ENCODE measurements at places on chromosomes 7 and 10. TPM values are rescaled to one million over a fixed set of nuclear protein-coding genes. Genes with fewer than 3 reads are reported as not detected.

Gene LRMDA
- 17.6 TPM for total RNA-seq

GRCh38 chr7:148563583-148564274, 26.8 kb upstream of the C7orf33 start:
- H3K4me3 ChIP-seq, result no peak overlapping the region
- DNase-seq, result no peak
- peaks cover 4% of the 10 kb centered on the region for H3K4me1 ChIP-seq
- H3K27ac ChIP-seq, result peak overlapping the region; percentile 69
- no peaks in the 10 kb centered on the region for H3K27me3 ChIP-seq

DNA sequence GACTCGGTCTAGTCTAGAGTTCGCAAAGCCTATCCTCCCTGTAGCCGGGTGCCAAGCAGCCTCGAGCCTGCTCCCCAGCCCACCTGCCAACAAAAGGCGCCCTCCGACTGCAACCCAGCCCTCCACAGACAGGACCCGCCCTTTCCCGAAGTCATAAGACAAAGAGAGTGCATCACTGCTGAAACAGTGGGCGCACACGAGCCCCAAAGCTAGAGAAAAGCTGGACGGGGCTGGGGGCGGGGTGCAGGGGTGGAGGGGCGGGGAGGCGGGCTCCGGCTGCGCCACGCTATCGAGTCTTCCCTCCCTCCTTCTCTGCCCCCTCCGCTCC, 622 bp upstream of the COL1A2 start:
- H3K4me1 ChIP-seq, result peaks cover 12% of the 10 kb centered on the region
- peak overlapping the region; percentile 86 for H3K27ac ChIP-seq
- H3K4me3 ChIP-seq, result peak overlapping the region; percentile 48

GRCh38 chr10:61063034-61063433, 119.0 kb upstream of the RHOBTB1 start:
- no peaks in the 10 kb centered on the region for H3K4me1 ChIP-seq
- no peaks in the 10 kb centered on the region for H3K27me3 ChIP-seq
- no peaks in the 10 kb centered on the region for H3K36me3 ChIP-seq
- H3K4me3 ChIP-seq, result no peak overlapping the region

Gene CLDN4
- 111 TPM for total RNA-seq

- H3K4me1 ChIP-seq, result no peaks in the 10 kb centered on the region
- H3K4me3 ChIP-seq, result no peak overlapping the region
- peak; percentile 66 for DNase-seq
- H3K36me3 ChIP-seq, result no peaks in the 10 kb centered on the region
- H3K27ac ChIP-seq, result no peak overlapping the region
These were observed 53.3 kb upstream of the SAMD8 start for GRCh38 chr10:75058161-75058560.

- H3K36me3 ChIP-seq, result no peaks in the 10 kb centered on the region
- H3K27ac ChIP-seq, result no peak overlapping the region
- H3K4me1 ChIP-seq, result no peaks in the 10 kb centered on the region
- DNase-seq, result peak; percentile 55
- H3K27me3 ChIP-seq, result no peaks in the 10 kb centered on the region
These were observed 39.7 kb upstream of the ENO4 start for GRCh38 chr10:116809483-116810119.

Gene TRPV5
- total RNA-seq, result not detected

Gene STEAP2
- 18.7 TPM for total RNA-seq

GRCh38 chr7:30557245-30557644, 37.4 kb upstream of the GARS1 start:
- no peaks in the 10 kb centered on the region for H3K27me3 ChIP-seq
- H3K4me1 ChIP-seq, result no peaks in the 10 kb centered on the region
- DNase-seq, result no peak
- peaks cover 14% of the 10 kb centered on the region for H3K36me3 ChIP-seq
- no peak overlapping the region for H3K4me3 ChIP-seq

Gene IKZF1
- total RNA-seq, result 53.5 TPM

DNA sequence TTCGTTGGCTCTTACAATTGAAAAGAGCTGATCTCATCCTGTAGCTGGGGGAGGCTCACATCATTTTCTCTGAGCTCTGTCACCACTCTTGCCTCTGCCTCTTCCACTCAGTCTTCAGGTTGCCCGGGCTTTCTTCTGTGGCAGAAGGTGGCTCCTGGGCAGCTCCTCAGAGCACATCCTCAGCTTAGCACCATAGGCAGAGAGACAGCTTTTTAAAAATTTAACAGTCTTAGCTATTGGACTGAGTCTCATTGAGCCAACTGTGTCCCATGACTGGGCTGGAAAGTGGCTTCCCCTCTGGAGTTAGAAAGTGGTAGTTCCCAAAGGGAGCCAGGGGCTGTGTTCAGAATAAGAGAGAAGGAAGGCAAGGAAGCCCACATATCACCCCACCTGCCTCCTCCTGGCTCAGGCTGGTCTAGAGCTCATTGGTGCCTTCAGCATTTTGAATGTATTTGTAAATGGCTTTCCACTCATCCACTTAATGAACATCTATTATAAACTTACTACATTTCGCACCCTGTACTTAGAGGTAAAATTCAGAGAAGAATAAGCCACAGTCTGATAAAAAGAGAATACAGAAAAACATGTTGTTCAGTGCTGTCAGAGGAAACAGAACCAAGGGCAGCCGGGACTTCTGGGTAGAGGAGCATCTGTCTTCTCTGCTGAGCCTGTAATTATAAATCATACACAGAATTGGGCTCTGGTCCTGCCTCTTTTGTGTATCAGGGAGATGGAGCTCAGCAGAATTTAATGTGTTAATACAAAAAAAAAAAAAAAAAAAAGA, 119.3 kb downstream of the WDFY4 start:
- H3K4me3 ChIP-seq, result no peak overlapping the region
- H3K36me3 ChIP-seq, result no peaks in the 10 kb centered on the region

Gene FFAR4
- 8.4 TPM for total RNA-seq

Gene CASTOR2
- 14.0 TPM for total RNA-seq

- H3K27me3 ChIP-seq, result no peaks in the 10 kb centered on the region
- no peak overlapping the region for H3K4me3 ChIP-seq
- H3K36me3 ChIP-seq, result peaks cover 54% of the 10 kb centered on the region
- no peak overlapping the region for H3K27ac ChIP-seq
- no peaks in the 10 kb centered on the region for H3K4me1 ChIP-seq
These were observed 148.0 kb downstream of the GALNT11 start for GRCh38 chr7:152173372-152174070.
